ENCODE measurements at places on chromosomes 11 and 22.

GRCh38 chr11:3747704-3748103 is 49.6 kb downstream of the NUP98 start:
- no peak for DNase-seq

DNA sequence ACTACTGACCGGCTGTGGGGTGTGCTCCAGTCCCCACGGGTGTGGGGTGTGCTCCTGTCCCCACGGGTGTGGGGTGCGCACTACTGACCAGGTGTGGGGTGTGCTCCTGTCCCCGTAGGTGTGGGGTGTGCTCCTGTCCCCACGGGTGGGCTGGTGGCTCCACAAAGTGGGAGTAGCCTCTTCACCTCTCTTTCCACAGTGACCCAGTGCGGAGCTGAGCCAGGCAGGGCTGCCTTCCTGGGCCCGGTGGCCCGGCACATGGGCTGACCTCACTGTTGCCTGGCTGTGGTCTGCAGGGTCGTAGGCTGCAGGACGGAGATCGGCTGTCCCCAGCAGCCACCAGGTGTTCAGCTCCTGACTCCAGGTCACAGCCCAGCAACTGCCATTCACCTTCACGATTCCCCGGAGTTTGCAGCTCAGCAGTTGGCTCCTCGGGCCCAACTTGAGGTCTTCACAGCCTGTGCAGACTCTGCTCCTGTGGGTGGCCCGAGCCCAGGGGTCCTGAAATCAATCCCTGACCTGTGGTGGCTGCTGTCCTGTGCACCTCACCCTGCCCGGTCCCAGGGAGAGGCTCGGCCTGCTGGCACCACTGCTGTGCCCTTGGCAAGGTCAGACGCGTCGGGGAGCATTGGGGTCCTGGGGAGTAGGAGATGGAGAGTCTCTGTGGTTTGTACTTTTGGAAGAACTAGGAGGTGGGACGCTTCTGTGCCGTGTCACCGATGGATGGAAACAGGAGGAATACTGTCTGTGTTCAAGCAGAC is 414.3 kb downstream of the TBC1D22A start:
- DNase-seq: no peak

GRCh38 chr11:61054927-61055562 is 47.2 kb upstream of the CD5 start:
- peak; percentile 69 for DNase-seq

- no peak for DNase-seq
Measured at GRCh38 chr11:48164836-48165235, 51.8 kb upstream of the OR4B1 start.

DNA sequence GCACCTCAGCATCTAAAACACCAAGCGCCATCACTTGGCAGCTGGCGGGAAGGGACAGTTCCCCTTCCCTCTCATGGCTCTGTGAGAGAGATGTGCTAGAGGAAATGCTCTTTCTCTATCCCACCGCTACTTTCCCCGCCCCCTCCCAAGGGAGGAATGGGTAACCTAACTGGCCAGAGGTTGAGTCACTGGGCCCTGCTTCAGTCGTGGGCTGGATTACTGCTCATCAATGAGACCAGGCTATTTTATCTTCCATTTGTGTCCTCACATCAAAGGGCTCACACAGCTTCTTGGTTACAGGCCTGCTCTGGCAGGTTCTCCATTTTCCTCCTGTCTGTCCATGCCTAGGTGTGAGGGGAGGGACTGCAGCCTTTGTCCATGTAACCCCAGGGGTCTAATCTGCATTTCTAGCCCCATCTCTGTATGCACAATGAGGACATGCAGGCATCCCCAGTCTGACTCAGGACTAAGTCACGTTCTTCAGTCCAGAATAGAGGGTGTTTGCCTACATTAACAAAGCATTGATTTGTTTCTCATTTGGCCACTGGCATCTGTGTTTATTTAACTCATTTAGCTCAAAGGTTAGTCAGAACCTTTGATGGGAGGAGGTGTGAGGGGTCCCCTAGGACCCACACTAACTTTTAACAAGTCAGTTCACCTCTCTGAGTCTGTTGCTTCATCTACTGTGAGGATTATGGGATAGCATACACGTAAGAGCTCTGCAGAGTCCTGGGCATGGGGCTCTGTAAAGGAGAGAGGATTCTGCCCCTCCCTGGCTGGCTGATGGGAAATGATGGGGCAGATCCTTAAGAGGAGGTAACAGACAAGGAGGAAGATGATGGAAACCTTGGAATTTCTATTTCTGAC is 99.1 kb downstream of the XRRA1 start:
- DNase-seq: no peak

- no peak for DNase-seq
Measured at GRCh38 chr22:41979423-41980250, 10.4 kb downstream of the SEPTIN3 start.

GRCh38 chr11:9802291-9802861 is 138.5 kb downstream of the SWAP70 start:
- DNase-seq: no peak

- DNase-seq: no peak
Measured at GRCh38 chr11:101912823-101913284, 2.0 kb upstream of the CEP126 start.

GRCh38 chr22:20000246-20001081 is 16.2 kb downstream of the ARVCF start:
- DNase-seq: no peak

All from activated naive CD4-positive, alpha-beta T cell treated with Interleukin-2 at 50 U/mL for 16 hours (primary cell).